NCI-H460 (cell line): ENCODE measurements at places on chromosomes 7 and 10. TPM values are rescaled to one million over a fixed set of nuclear protein-coding genes. Genes with fewer than 3 reads are reported as not detected.

GRCh38 chr7:138455609-138456008, 4.5 kb upstream of the TRIM24 start:
- DNase-seq = no peak

GRCh38 chr10:44205067-44205466, 179.8 kb downstream of the CXCL12 start:
- no peak for DNase-seq

GRCh38 chr10:103818105-103818504, 37.3 kb downstream of the SH3PXD2A start:
- DNase-seq = no peak

DNA sequence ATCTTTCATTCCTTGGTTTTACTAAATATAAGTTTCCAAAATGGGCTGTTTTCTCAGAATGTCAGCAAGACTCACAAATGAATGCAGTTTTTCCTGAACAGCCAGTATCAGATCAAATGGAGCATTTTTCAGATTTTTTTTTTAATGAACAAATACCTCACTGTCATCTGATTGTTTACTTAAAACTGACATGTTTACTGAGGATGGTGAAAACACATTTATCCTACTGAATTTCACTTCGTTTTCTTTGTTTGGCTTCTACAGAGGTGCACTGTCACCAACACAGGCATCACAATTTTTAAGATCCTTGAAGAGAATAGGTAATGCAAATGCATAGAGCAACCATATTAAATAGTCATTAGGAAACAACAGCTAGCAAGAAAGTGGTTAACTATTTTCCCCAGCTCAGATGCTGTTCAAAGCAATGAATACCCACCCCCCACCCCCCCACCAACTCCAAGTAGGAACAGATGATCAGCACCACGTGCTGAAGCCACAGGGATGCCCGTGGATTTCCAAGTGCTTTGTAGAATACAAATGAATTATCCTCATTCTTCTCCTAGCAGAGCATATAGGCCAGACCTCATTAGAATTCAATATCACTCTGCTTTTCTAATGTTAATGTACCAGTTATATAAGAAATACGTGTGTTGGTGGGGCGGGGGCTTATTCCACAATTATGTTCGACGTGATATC, 205.9 kb downstream of the SKAP2 start:
- no peak for DNase-seq

DNA sequence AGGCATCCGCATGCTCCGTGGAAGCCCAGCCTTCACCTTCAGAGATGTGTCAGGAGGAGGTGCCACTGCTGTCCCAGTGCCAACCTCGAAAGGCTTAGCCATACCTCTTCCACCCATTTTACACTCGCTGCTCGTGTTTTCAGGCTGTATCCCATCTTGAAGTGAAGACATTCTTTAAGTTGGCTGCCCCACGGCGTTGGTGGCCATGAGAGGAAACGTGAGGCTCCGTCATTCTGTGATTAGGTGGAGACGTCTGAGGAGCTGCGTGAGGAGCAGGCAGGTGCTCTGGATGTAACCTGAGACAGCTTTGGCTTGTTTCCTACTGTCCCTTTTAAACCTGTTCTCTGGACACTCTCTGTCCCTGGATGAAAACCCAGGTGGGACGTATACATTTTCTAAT, 159.9 kb upstream of the RNF32 start:
- no peak for DNase-seq

GRCh38 chr10:132962623-132963429, 20.5 kb upstream of the CFAP46 start:
- no peak for DNase-seq

- peak; percentile 22 for DNase-seq
Measured at GRCh38 chr7:30906014-30906413, 5.6 kb upstream of the AQP1 start.

- DNase-seq = no peak
Measured at GRCh38 chr7:131530137-131530536, 26.3 kb downstream of the PODXL start.

- DNase-seq = no peak
Measured at GRCh38 chr7:44574287-44574872, 672 bp upstream of the DDX56 start.

- DNase-seq = no peak
Measured at GRCh38 chr10:107160866-107161265, 3.6 kb downstream of the SORCS1 start.

GRCh38 chr10:90326498-90327267, 531.2 kb downstream of the HTR7 start:
- no peak for DNase-seq

DNA sequence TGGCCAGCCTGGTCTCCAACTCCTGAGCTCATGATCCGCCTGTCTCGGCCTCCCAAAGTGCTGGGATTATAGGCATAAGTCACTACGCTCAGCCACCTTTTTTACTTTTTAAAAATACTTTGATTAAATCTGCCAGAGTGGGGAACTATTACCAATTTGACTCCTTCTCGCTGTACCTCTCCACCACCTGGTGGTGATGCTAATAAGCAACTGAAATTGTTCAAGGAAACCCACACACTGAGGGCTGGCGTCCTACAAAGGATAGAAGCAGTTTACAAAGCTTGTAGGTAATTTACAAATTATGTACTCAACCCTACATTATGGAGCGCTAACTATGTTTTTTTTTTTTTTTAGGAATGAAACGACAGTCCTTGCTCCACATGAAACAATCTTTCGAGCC, 111.1 kb downstream of the CPED1 start:
- DNase-seq = no peak

DNA sequence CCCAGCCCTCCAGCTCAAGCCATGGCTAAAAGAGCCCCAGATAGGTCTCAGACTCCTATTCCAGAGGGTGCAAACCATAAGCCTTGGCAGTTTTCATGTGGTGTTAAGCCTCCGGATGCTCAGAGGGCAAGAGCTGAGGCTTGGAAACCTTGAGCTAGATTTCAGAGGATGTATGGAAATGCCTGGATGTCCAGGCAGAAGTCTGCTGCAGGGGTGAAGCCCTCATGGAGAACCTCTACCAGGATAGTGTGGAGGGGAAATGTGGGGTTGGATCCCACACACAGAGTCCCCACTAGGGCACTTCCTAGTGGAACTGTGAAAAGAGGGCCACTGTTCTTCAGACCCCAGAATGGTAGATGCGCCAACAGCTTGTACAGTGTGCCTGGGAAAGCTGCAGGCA, 13.2 kb upstream of the HPSE2 start:
- no peak for DNase-seq

- DNase-seq = no peak
Measured at GRCh38 chr10:82252081-82252480, 377.1 kb downstream of the NRG3 start.

GRCh38 chr7:31418928-31419327, 78.4 kb upstream of the NEUROD6 start:
- DNase-seq = no peak

DNA sequence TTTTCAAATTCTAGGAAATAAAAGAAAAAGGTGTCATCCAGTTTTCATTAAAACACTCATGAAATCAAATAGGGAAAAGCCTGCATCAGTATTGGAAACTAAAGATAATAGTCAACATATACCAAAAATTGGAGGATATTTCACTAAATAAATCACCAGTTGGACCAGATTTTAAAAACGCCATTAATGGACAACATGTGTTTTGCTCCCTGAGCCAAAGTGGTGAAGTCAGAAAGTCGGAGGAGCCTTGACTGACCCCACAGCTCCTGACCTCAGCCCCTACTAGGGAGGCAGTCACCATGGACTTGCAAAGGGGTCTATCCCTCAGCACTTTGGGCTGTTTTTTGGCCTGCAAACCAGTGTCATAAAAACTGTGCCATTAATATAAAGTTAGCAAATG, 98.3 kb upstream of the SEC61G start:
- DNase-seq = no peak

DNA sequence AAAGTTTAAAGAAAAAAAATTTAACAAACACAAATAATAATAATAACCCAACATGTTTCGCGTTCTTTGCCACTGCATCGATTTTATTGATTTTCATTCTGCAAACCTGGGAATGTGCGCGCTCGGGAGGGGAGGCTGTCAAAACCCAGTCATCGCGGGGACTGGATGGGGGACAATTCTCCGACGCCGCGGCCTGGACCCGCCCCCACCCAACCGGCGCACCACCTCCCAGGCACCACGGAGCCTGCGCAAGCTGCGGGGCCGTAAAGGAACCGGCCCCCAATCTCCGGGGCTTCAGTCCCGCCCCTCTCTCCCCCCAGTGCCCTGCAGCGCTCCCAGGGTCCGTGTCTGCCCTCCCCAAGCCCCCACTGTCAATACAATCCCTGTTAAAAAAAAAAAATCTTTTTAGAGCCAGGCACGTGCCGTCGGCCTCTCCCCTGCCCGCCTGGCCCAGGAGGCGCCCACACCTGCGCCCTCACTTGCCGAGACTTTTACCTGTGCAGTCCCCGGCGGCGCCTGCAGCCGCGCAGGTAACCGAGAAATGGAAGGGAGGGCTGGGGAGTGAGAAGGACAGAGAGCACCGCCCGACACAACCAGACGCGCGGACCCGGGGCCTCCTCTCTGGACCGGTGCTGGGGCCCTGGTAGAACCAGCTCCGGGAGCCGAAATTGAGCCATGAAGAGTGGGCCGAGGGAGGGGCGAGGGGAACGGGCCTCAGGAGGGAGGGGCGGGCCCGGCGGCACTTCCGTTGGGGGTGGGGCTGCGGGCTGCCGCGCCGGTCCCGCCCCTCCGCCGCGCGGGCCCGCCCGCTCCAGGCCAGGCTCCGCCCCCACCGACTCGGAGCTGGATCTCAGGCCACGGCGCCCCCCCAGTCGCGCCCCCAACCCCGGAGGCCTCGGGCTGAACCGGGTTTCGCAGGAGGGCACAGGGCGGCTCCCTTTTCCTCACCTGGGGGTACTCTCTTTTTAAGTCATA, 7.6 kb upstream of the ZNF503 start:
- DNase-seq = peak; percentile 60

GRCh38 chr10:26650406-26650805, 47.1 kb upstream of the PDSS1 start:
- no peak for DNase-seq

DNA sequence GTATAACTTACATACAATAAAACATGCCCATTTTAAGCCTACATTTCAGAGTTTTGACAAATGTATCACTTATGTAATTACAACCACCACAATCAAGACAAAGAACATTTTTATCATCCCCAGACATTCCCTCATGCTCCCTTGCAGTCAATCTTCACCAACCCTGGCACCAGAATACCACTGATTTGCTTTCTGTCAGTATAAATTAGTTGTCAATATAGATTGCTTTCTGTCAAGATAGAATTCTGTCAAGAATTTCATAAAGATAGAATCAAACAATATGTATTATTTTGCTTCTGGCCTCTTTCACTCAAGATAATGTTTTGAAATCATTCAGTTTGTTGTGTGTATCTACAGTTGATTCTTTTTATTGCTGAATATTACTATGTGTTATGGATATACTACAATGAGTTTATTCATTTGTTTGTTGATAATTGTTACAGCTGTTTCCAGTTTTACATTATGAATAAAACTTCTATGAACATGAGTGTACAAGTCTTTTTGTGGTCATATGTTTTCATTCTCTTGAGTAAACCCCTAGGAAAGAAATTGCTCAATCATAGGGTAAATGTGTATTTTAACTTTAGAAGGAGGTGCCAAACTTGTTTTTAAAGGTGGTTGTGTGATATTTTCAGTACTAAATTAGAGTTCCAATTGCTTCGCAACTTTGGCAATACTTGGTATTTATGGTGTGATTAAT, 56.9 kb downstream of the IFIT5 start:
- no peak for DNase-seq

DNA sequence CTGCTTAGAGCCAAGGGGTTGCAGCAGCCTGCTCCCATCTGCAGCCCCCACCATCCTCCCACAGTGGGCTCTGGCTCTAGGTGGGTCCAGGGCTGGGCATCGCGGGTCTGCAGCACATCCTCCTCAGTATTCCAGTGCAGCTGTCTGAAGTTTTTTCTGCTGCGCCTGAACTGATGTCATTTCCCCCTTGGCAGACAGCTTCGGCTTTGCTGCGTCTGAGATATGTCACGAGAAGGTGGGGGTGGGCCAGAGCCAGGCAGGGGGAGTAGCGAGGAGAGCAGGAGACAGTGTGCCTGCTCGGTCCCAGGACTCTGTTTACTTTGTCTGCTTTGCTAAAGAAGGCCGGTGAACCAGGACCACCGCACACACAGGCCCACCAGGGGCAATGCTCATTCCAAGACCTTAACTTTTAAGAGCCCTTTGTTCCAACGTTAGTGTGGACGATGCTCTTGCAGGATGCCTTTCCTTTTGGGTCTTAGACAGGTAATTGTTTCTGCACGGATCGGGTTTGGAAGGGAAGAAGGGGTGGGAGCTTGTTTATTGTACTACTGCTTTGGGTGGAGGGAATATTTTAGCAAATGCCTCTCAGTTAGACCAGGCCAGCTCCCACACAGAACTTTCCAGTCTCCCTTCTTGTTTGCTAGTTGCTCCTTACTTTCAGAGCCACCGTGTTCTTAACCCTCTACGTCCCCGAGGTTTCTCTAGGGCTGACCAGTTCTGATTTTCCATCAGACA, 32.4 kb downstream of the WBP1L start:
- DNase-seq = no peak

- DNase-seq = no peak
Measured at GRCh38 chr10:84946904-84947303, 618.5 kb downstream of the CCSER2 start.

DNA sequence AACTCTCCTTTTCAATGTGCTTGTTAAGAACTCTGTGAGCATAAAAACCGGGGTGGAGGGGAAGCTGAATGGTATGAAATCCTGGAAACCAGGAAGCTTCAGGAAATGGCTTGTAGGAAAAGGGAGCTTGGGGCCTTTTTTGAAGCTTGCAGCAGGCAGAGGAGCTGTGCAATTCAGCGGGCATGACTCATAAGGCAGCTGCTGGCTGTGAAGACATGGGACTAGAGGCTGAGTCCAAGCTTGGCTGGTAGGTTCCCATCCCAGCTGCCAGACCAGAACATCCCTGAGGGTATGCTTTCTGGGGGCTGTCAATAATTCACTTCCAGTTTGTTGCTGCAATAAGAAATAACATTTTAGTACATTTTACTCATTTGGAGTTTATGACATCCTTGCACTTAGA, 36.8 kb upstream of the CDC14C start:
- no peak for DNase-seq

GRM3 gene
- total RNA-seq = not detected in 2 replicates

VOPP1 gene
- total RNA-seq = 10.4 and 13.3 TPM in 2 replicates

BAZ1B gene
- 72.0 and 81.9 TPM in 2 replicates for total RNA-seq

HPSE2 gene
- total RNA-seq = not detected in 2 replicates

TAC1 gene
- not detected in 2 replicates for total RNA-seq

TAS2R41 gene
- not detected in 2 replicates for total RNA-seq

MALSU1 gene
- 100 and 108 TPM in 2 replicates for total RNA-seq

RADIL gene
- 11.5 and 13.1 TPM in 2 replicates for total RNA-seq

HOXA7 gene
- 3.8 and 4.1 TPM in 2 replicates for total RNA-seq
